ENCODE measurements at places on chromosomes 13 and 19. TPM values are rescaled to one million over a fixed set of nuclear protein-coding genes. Genes with fewer than 3 reads are reported as not detected.

DNA sequence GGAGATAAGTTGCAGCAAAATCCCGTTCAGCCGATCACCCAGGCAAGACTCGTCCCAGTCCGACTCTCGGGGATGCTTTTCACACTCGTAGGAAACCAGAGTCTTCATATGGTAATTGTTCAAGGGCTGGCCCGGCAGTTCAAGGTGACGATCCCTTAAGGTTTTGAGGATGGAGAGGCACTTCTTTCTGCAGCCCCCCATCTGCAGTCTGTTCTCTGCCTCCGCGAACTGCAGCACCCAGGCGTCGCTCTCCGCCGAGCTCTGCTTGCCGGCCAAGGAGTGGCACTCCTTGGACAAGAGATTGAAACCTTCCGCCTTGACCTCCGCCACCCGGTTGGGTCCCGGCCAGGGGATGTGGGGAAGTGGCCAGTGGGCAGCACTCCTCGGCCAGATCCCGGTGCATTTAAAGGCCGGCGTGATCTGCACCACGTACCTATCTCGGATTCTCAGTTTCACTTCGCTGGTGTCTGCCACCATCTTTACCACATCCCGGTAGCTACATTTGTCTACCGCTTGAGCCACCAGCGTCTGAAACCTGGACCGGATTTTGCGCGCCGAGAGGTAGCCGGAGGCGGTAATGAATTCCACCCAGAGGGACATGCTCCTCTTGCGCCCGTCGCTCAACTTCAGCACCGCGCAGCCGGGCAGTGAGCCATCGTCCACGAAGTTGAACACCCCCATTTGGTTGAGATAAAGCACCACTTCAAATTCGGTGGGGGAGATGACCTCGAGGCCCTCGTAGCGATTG lies 1.1 kb downstream of the MAB21L1 start:
- H3K4me1 ChIP-seq: peaks cover 10% of the 10 kb centered on the region
- H3K36me3 ChIP-seq: no peaks in the 10 kb centered on the region
- no peak for DNase-seq
- H3K4me3 ChIP-seq: no peak overlapping the region
- H3K27me3 ChIP-seq: peaks cover 43% of the 10 kb centered on the region

DNA sequence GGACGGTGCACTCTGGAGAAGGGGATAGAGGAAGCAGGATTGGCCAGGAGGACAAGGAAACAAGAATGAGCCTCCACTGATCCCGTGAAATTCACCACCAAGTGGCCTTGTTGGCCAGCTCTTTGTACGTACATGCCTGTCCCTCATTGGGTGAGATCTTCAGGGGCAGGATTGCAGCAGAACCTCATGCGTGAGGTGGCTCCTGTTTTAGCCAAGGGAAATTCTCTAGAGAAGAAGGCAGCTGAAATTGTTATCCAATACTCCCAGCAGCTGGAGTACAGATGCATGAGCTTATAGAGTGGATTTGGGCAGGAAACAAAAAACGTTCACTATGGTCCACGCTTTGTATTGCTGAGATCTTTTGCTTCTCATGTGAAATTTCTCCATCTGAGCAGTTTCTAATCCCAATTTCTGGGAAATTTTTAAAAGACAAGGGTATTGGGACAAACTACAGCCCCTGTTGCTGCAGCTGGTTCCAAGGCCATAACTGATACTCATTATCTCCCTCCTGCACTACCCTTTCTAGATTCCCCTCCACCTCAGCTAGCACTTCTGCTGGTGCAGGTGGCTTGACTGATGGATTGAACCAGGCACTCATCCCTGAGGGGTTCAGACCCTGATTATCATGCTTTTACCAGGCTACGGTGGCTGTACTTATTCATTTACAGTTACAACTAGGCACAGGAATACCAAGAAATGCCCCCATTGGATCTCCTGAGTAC lies 3.9 kb upstream of the RNF6 start:
- H3K36me3 ChIP-seq: no peaks in the 10 kb centered on the region
- no peak overlapping the region for H3K27ac ChIP-seq
- peaks cover 10% of the 10 kb centered on the region for H3K4me1 ChIP-seq
- no peak for DNase-seq
- H3K27me3 ChIP-seq: no peaks in the 10 kb centered on the region

DNA sequence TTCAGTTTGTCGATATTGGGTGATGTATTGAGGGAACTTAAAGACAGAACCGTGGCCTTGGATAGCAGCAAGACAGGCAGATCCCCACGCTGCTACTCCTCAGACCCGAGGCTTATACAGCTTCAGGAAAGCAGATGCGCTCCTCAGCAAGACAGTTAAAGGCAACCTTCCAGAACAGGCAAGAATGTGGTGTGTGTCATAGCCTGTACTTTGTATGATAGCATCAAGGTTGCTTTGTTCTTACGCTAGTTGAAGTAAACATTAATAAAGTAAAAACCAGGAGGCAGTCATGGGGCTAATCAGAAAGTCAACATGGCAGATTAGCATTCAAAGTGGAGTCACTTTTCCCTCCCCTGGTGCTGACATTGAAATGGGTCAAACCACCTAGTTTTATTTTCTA lies 473.2 kb downstream of the DCT start:
- DNase-seq: no peak
- H3K27ac ChIP-seq: no peak overlapping the region
- H3K4me3 ChIP-seq: no peak overlapping the region
- H3K36me3 ChIP-seq: no peaks in the 10 kb centered on the region
- no peaks in the 10 kb centered on the region for H3K27me3 ChIP-seq

GRCh38 chr19:21028969-21029268 lies 8.5 kb downstream of the ZNF430 start:
- no peaks in the 10 kb centered on the region for H3K27me3 ChIP-seq
- DNase-seq: no peak
- peaks cover 8% of the 10 kb centered on the region for H3K36me3 ChIP-seq
- no peak overlapping the region for H3K27ac ChIP-seq

DNA sequence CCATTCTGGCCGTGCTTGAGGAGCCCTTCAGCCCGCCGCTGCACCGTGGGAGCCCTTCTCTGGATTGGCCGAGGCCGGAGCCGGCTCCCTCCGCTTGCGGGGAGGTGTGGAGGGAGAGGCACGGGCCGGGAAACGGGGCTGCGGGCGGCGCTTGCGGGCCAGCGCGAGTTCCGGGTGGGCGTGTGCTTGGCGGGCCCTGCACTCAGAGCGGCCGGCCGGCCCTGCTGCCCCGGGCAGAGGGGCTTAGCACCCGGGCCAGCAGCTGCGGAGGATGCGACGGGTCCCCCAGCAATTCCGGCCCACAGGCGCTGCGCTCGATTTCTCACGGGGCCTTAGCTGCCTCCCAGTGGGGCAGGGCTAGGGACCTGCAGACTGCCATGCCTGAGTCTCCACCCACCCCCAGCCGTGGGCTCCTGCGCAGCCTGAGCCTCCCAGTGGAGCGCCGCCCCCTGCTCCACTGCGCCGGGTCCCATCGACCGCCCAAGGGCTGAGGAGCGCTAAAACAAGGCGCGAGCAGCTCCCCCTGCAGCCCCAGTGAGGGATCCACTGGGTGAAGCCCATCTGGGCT lies 76.5 kb downstream of the PCDH20 start:
- H3K4me1 ChIP-seq: no peaks in the 10 kb centered on the region
- H3K27me3 ChIP-seq: no peaks in the 10 kb centered on the region
- H3K4me3 ChIP-seq: no peak overlapping the region
- no peaks in the 10 kb centered on the region for H3K36me3 ChIP-seq
- DNase-seq: no peak

- H3K4me3 ChIP-seq: no peak overlapping the region
- no peak for DNase-seq
- H3K27ac ChIP-seq: no peak overlapping the region
- H3K36me3 ChIP-seq: no peaks in the 10 kb centered on the region
- H3K4me1 ChIP-seq: peaks cover 4% of the 10 kb centered on the region
Measured at GRCh38 chr19:39157997-39158389, 32.4 kb downstream of the PAK4 start.

- peaks cover 83% of the 10 kb centered on the region for H3K4me1 ChIP-seq
- H3K36me3 ChIP-seq: peaks cover 78% of the 10 kb centered on the region
- peak; percentile 65 for DNase-seq
- H3K4me3 ChIP-seq: no peak overlapping the region
- no peaks in the 10 kb centered on the region for H3K27me3 ChIP-seq
Measured at GRCh38 chr19:42207767-42208271, 9.7 kb downstream of the DEDD2 start.

Gene ZNF766
- total RNA-seq: 53.6 TPM

Gene CTU1
- 11.4 TPM for total RNA-seq

Gene PSG2
- not detected for total RNA-seq

Gene ZNF491
- total RNA-seq: 3.0 TPM
